Activated CD8-positive, alpha-beta memory T cell treated with anti-CD3 and anti-CD28 coated beads, Interleukin-2, amount 10 ng/mL, durations not matched to agents 7 days and 5 days (primary cell): ENCODE measurements at places on chromosomes 1 and 21. TPM values are rescaled to one million over a fixed set of nuclear protein-coding genes. Genes with fewer than 3 reads are reported as not detected.
A peak's percentile ranks its signal among the peaks of the same experiment; 100 is the strongest.

The PTBP2 gene
- 10.7 TPM for total RNA-seq

The RHEX gene
- total RNA-seq: not detected

The AVPR1B gene
- not detected for total RNA-seq

The MROH9 gene
- total RNA-seq: not detected

The MGST3 gene
- total RNA-seq: 58.4 TPM

The ADPRS gene
- 36.9 TPM for total RNA-seq

The STYXL2 gene
- total RNA-seq: not detected

The C1orf116 gene
- total RNA-seq: not detected

The NR5A2 gene
- total RNA-seq: not detected

The TTC22 gene
- total RNA-seq: 17.9 TPM

The ERO1B gene
- 2.6 TPM for total RNA-seq

DNA sequence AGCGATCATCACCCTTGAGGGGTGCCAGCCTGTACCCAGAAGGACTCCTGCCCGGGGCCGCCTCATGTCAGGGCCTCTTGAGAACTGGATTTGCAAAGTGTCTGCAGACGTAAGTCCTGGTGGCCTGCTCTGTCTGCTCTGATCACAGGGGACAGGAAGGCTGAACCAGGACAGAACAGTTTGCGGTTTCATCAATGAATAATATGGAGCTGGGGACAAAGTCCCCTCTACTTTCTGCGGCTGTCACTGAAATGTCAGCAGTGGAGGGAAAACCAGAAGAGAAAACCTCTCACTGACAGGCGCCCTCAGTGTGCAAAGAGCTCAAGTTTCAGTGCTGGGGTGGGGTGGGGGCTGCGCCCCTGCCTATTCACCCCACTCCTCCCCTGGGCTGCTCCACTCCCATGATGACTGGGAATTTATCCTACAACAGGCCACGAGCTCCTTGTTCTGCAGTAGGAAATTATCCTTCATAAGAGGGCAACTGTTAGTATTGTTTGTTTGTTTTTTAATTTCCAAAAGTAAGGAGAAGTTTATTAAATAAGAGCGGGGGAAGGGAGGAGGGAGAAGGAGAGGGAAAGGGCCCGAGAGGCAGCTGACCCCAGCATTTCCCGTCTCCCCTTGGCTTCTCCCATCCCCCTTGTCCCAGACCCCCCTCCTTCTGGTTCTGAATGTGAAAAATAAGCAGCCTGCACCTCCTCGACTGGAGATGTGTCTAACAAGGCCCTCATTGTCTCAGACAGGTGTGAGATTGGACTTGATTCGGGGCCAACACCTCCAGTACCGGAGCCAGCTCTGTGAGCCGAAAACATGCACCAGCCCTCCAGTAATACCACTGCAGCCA, 149.2 kb downstream of the CLIC6 start:
- DNase-seq: no peak

- no peak for DNase-seq
These were observed 40.2 kb upstream of the CAMTA1 start for GRCh38 chr1:6745073-6745472.

DNA sequence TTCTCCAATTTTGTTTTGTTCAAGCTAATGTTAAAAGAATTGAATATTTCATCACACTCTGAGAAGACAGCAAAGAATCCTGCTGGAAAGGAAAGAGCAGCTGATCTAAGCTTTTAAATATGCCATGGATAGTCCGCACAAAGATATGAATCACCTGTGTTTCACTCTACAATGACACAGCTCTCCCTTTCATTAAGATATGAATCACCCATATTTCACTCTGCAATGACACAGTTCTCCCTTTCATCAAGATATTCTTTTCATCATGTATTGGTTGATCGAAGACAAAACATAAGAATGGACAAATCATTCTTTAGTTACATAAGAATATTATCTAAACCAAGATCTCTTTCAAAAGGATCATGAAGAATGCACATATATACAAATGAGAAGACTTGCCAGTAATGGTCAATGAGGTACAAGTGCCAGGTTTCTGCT, 367.3 kb downstream of the SMYD3 start:
- DNase-seq: no peak

DNA sequence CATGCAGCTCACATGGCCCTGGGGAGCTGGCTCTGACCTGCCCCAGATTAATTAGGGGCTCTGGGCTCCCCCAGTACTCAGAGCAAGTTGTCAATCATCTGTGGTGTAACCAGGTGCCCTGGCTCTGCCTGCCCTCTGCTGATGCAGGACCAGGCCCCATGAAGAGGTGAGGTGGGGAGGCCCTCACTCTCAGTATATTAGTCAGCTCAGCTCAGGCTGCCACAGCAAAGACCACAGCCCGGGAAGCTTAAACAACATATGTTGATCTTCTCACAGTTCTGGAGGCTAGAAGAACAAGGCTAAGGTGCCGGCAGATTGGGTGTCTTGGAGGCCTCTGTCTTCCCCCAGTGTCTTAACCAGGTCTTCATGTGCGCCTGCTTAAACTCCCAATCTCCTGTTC, 66.5 kb downstream of the FCRL5 start:
- no peak for DNase-seq

- DNase-seq: no peak
These were observed 267.4 kb downstream of the TM2D1 start for GRCh38 chr1:61457526-61458040.

GRCh38 chr21:41772351-41773080, 5.7 kb upstream of the RIPK4 start:
- no peak for DNase-seq

DNA sequence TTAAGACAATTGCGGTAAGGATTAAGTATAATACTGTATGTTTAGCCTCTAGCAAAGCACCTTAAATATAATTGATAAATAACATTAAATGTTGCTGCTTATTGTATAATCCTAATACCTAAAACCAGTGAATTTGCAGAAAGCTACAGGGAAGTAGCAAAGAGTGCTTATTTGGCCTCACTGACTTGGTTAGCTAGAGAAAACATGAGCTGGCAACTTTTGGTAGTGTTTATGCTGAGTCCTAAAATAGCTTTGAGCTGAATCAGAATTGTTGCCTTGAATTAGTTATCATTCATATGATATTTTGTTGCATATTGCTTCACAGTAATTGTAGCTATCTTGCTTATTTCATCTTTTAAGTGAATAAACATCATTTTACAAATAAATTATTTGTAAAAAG, 3.5 kb downstream of the TRIM67 start:
- no peak for DNase-seq

DNA sequence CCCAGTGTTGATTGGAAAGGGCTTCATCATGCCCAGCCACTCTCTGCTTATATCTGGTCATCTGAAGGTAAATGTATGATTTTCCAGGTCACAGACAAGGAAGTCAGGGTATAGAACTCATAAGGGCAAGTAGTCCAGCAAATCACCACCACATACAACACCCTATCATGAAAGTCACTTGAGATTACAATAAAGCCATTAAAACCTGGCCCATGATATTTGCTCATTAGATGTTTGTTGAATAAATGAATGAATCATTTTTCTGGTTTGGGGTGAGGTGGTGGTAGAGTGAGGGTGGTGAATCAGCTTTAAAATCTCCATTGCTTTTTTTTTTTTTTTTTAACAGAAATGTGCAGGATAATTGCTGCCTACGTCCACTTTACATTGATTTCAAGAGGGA, 91.9 kb downstream of the TGFB2 start:
- DNase-seq: no peak

DNA sequence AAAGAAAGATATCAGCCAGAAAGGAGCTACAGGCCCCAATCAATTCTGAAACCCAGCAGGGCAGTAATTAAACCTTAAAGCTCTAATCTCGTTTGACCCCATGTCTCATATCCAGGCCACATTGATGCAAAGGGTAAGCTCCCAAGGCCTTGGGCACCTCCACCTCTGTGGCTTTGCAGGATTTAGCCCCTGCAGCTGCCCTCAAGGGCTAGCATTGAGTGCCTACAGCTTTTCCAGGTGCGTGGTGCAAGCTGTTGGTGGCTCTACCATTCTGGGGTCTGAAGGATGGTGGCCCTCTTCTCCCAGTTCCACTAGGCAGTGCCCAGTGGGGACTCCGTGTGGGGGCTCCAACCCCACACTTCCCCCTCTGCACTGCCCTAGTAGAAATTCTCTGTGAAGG, 429.9 kb downstream of the NPHP4 start:
- DNase-seq: peak; percentile 26

DNA sequence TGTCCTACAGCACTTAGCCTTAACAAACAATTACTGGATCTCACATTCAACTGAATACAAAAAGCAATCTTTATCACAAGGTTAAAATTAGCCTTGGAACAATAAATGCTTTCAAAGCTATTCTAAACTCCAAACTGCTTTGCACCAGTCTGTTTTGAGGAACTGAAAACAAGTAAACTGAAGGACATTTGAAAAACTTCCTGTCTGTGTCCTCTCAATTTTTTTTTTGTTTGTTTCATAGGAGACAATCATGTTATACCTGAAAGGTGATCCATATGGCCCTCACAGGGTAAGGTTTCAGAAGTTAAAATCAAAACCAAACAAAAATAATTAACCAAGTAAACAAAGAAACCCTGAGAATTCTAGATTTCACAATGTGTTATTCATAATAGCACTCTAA, 459.1 kb downstream of the DPYD start:
- DNase-seq: no peak

DNA sequence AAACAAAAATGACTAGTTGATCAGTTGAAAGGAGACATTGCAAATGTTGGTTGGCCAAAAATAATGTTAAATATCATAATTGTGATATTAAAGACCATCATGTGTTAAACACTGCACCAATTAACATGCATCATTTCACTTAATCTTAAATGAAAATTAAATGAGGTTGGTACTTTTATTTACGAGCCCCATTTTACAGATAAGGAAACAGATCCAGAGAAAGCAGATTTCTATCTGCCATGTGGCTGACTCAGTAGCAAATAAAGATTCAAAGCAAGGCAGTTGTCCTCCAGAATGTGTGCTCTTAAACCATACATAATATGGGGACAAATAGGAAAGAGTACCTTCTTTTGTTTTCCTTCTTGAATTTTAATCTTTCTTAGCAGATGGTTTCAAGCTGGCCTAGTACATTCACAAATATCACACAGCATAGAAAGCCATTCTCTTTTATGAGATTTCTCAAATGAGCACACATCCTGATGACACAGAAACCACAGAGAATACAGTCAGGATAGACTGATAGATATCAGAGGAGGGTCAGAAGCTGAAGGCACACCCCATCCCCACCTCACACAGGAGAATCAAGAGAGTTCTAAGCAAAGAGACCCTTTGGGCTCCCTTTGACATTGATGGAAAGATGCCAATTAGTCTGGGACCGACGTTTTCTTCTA, 647.9 kb upstream of the CAMK1G start:
- no peak for DNase-seq

- DNase-seq: no peak
These were observed 12.7 kb downstream of the CD58 start for GRCh38 chr1:116558140-116558549.

- no peak for DNase-seq
These were observed 36.0 kb downstream of the C1orf94 start for GRCh38 chr1:34212673-34213072.

DNA sequence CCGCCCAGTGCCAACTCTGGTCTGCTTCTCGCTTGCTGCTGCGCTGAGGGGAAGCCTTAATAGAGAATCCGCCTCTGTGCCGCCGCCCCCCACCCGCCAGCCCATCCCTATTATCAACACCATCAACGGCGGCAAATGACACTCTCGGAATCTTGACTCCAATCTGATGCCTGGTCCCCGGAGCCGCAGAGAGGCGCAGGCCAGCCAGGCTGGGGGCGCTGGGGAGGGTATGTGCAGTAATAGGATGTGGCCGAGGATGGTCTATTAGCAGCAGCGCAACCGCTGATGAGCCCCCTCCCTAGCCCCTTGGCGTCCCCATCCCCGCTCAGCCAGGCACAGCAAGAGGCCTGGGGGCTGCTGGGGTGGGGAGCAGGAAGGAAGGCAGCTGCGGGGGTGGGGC, 15.1 kb upstream of the DMBX1 start:
- DNase-seq: no peak

GRCh38 chr1:222759451-222760035, 22.5 kb downstream of the FAM177B start:
- no peak for DNase-seq

DNA sequence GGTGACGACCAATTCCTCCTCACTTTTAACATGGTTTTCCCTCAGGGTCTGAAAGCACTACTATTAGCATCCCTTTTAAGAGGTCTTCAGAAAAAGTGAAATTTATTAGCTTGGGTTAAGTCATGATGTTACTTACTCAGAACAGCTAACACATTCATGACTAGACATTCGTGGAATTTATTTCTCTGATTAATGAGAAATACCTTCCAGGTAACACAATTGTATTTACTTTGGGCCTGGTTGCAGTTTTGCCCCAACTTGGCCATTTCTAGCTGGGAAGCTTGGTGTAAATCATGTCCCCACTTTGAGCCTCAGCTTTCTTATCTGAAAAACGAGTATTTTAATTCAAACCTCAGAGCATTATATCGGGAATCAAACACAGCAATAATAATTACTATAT, 119.2 kb upstream of the SPATA6 start:
- DNase-seq: no peak

- no peak for DNase-seq
These were observed 150.8 kb downstream of the VPS13D start for GRCh38 chr1:12380326-12381249.

DNA sequence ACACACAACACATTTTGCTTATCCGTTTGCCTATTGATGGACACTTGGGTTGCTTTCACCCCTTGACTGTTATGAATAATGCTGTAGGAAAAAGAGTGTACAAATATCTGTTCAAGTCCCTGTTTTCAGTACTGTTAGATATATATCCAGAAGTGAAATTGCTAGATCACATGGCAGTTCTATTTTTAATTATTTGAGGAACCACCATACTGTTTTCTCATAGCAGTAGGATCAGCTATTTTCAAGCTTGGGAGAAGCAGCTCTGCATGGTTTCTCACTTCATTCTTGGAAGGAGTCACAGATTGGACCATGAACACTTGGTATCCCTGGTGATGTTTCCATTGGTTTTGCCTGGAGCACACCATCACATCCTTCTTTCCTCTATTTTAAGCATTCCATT, 114.4 kb upstream of the ZP4 start:
- DNase-seq: no peak

- no peak for DNase-seq
These were observed 432.8 kb downstream of the KIF26B start for GRCh38 chr1:245587435-245588115.

DNA sequence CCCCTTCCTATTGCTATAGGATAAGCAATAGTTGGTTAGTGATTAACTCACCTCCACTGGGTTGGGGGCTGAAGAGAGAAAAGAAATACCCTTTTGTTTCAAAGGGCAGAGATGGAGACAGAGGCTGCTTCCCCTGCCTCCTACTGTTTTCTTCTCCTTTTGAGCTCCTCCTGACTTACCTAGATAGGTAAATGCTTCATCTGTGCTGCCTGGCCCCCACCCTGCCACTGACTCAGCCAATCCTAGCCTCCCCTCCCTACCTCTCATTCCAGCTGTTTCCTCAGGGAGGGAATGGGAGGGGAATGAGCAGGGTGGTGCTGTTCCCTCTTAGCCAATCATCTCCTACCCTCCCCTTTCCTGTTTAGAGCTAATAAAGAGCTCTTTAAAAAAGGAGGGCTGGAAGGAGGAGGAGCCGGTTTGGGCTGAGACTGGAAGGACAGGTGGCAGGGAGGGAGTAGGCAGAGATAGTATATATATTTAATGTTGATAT, at the start of gene C1orf116:
TSS of gene C1orf116 (minus strand) at position 229 of the 490 bp plus-strand sequence. CDS start 5,158 bp downstream, outside the sequence.
- no peak for DNase-seq
